ENCODE measurements at places on chromosomes 5 and 9. TPM values are rescaled to one million over a fixed set of nuclear protein-coding genes. Genes with fewer than 3 reads are reported as not detected.

GADD45G gene
- total RNA-seq = 0.52 TPM

AMBP gene
- 0.26 TPM for total RNA-seq

IGFBPL1 gene
- not detected for total RNA-seq

ZNF879 gene
- 7.3 TPM for total RNA-seq

TAF1L gene
- under 0.01 TPM for total RNA-seq

SPATA31C1 gene
- not detected for total RNA-seq

ANKRD33B gene
- 4.4 TPM for total RNA-seq

TXNDC8 gene
- total RNA-seq = not detected

CARD6 gene
- total RNA-seq = 16.2 TPM

TMEM252 gene
- total RNA-seq = not detected

PCDHB16 gene
- 4.4 TPM for total RNA-seq

LHX6 gene
- total RNA-seq = not detected

FAM221B gene
- not detected for total RNA-seq

SPATA31A6 gene
- total RNA-seq = not detected

SLC27A6 gene
- under 0.01 TPM for total RNA-seq

FGF18 gene
- total RNA-seq = 2.7 TPM

IFNK gene
- not detected for total RNA-seq

SLC45A2 gene
- 0.13 TPM for total RNA-seq

LTC4S gene
- 0.86 TPM for total RNA-seq

TBC1D2 gene
- total RNA-seq = 111 TPM

RNF183 gene
- not detected for total RNA-seq

ZNF883 gene
- total RNA-seq = 10.3 TPM

PCDHGB1 gene
- total RNA-seq = 6.1 TPM

TOPORS gene
- 47.6 TPM for total RNA-seq

CDC20B gene
- total RNA-seq = not detected

FOXD4 gene
- total RNA-seq = 0.43 TPM

PHYHD1 gene
- 10.3 TPM for total RNA-seq

ADGRD2 gene
- total RNA-seq = not detected

CNTNAP3B gene
- 0.26 TPM for total RNA-seq

PCDHGA3 gene
- 6.2 TPM for total RNA-seq

NR2F1-AS1 gene
- 5.4 TPM for total RNA-seq

LPAR1 gene
- total RNA-seq = 263 TPM

C5 gene
- total RNA-seq = 12.0 TPM

ZNF300 gene
- 10.6 TPM for total RNA-seq

SLC34A1 gene
- total RNA-seq = not detected

FAXDC2 gene
- total RNA-seq = 22.5 TPM

PHF19 gene
- 34.8 TPM for total RNA-seq

SLC36A3 gene
- not detected for total RNA-seq

LCN6 gene
- total RNA-seq = not detected

SOX30 gene
- under 0.01 TPM for total RNA-seq

PDCD1LG2 gene
- total RNA-seq = 9.1 TPM

TLE4 gene
- 21.0 TPM for total RNA-seq

NXNL2 gene
- total RNA-seq = 4.1 TPM

DMRT3 gene
- total RNA-seq = not detected

GPR150 gene
- total RNA-seq = not detected

BAAT gene
- not detected for total RNA-seq

PDLIM4 gene
- 34.8 TPM for total RNA-seq

TARS1 gene
- total RNA-seq = 215 TPM

NME5 gene
- total RNA-seq = 11.1 TPM

IFNB1 gene
- not detected for total RNA-seq

Data from articular chondrocyte of knee joint (primary cell).